ENCODE measurements at places on chromosomes 13 and 19. TPM values are rescaled to one million over a fixed set of nuclear protein-coding genes. Genes with fewer than 3 reads are reported as not detected.

NOVA2 gene
- total RNA-seq = 16.9 TPM

DACT3 gene
- total RNA-seq = 0.34 TPM

PCDH8 gene
- not detected for total RNA-seq

CYTH2 gene
- 89.0 TPM for total RNA-seq

UBL3 gene
- total RNA-seq = 15.1 TPM

IRGC gene
- not detected for total RNA-seq

CCDC159 gene
- 10.4 TPM for total RNA-seq

ZNF320 gene
- total RNA-seq = 9.3 TPM

CCDC8 gene
- total RNA-seq = 0.56 TPM

PPP1R15A gene
- total RNA-seq = 59.6 TPM

APOC4 gene
- not detected for total RNA-seq

BRME1 gene
- total RNA-seq = 0.51 TPM

COLGALT1 gene
- total RNA-seq = 106 TPM

PRRG2 gene
- total RNA-seq = 6.1 TPM

GRCh38 chr19:56309511-56310185 is 5.0 kb downstream of the ZSCAN5A start:
- DNase-seq = peak; percentile 76

- no peak for DNase-seq
These were observed 9.6 kb downstream of the HIPK4 start for GRCh38 chr19:40380199-40381037.

DNA sequence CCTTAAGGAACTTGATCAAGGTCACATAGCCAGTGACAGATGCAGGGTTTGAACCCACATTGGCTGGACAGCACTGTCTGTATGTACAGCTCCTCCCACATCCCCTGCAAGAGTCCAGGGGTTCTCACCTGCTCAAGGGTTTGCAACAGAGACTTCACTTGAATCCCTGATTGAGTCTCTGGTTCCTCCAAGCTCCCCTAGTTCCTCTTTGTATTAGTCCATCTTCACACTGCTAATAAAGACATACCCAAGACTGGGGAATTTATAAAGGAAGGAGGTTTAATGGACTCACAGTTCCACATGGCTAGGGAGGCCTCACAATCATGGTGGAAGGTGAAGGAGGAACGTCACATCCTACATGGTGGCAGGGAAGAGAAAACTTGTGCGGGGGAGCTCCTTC is 72.8 kb upstream of the CLDN10 start:
- DNase-seq = no peak

DNA sequence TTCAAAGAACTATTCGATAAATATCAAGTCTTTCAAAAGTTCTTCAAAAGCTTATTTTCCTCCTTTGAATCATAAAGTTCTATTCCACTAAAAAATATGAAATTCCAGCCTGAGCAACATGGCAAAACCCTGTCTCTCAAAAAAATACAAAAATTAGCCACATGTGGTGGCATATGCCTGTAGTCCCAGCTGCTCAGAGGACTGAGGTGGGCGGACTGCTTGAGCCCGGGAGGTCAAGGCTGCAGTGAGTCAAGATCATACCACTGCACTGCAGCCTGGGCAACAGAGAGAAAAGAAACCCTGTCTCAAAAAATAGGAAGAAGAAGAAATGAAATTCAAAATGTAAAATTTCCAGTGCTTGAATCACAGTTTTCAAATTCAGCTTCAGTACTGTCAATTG is 24.6 kb downstream of the CAB39L start:
- no peak for DNase-seq

DNA sequence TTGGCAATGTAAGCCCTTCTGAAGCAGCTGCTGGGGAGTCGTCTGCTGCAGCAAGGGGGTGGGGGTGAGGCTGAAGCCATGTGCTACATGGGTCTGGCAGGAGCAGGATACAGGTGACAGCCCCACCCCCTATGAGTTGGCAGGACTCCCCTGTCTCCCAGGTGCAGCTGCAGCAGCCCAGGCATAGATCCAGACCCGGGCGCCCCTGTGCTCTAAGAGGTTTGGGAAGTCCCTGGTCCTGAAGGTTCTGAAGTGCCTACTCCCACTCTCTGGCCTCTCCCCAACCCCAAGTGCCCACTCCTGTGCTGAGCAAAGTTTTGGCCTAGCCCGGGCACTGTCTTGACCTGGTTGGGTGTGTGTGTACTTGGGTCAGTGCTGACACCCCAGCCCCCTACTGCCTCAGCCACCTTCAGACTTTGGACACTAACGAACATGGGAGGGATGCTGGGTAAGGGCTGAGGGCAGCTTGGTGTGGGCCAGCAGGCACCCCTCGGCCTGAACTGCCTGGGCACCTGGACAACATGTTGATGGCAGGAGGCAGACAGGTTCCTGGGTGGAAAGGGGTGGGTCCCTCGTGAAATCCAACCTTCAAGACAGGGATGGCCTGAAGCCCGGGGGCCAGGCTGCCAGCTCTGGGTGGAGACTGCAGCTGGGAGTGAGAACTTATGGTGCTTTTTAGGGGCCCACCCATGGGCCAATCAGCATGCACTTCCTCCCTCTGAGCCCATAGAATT is 54.1 kb upstream of the SLITRK6 start:
- DNase-seq = no peak

DNA sequence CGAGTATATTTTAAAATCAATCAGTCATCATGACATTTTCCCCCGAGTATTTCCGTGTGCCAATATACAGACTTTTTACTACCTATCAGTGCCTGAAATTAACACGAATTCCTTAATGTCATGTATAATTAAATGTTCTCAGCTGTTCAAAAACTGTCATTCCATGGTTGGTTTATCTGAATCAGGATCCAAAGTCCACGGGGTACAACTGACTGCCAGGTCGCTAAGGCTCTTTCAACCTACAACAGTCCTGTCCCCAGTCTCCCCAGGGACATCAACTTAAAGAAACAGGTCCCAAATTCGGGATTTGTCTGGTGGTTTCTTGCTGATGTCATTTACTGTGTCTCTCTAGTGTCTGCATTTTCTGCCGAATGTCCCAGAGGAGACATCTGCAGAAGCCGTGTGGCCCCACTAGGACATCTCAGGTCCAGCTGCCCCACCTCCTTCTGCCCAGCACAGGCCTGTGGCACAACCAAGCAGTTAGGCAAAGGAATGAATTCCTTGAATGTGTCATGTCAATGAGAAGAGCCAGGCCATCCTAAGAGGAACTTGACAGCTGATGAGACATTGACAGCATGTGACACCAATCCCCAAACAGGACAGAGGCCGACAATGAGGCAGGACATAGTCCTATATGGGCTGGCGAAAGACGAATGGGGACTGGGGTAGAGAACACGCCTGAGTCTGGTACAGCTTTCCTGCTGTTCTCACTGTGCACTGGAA is 109.5 kb downstream of the STK24 start:
- DNase-seq = no peak

DNA sequence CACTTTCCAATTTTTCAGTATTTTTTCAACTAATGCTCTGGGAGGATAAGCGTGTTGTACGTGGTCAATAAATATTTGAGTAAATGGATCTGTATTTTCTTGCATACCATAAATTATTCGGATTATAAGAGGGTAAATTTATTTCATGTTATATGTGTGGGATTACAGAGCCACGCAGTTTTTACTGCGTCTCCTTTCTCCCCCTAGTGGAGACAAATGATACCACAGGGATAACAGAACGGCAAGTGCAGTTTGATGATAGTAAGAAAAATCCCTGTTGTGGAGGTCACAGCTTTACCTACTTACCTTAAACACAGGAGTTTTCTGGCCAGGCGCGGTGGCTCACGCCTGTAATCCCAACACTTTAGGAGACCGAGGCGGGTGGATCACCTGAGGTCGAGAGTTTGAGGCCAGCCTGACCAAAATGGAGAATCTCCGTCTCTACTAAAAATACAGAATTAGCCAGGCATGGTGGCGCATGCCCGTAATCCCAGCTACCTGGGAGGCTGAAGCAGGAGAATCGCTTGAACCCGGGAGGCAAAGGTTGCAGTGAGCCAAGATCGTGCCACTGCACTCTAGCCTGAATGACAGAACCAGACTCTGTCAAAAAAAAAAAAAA is 16.8 kb downstream of the MBD3L2B start:
- peak; percentile 80 for DNase-seq

DNA sequence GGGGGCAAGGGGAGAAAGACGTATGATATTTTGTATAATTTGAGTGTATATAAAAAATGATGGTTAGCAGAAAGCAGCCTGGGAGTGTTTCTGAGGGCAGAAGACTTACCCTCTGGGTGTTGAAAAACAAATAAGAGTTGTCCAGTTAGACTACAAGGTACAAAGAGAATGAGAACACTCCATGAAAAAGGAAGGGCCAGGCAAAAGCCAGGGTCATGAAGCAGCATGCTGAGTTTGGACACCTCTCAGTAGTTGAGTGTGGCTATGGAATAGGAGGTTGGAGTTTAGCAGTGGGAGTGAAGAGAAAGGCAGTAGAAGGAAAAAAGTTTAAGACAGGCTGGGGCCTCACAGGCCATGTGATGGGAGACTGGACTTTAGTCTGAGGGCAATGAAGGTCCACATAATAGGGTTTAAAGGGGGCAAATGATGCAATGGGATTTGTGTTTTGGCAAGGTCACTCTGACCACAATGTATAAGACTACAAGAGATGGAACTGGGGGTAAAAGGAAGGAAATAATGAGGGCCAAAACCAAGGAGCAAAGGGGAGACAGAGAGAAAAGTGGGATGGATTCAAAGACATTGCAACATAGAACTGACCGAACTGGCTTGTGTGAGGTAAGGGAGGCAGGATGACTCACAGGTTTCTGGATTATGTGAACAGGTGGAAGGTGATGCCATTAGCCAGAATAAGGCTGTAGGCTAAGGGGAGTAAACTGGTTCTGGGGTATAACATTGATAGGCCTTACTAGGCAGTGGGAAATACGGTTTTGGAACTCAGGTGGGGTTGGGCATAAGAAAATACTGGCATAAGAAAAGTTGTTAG is 76.6 kb downstream of the SERP2 start:
- DNase-seq = no peak

- no peak for DNase-seq
These were observed 40.8 kb downstream of the RCBTB2 start for GRCh38 chr13:48492096-48492440.

DNA sequence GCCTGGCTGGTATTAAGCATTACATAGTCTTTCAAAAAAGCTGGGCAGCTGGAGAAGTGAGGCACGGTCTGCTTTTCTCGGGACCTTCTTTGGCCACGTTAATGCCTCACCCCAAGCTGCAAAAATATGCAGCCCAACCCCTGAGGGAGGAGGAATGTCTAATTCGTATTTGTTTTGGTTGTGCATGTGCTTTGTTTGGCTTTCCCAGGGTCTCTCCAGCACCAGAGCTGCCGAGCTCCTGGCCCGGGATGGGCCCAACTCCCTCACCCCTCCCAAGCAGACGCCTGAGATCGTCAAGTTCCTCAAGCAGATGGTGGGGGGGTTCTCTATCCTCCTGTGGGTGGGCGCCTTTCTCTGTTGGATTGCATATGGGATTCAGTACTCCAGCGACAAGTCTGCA is 7.9 kb downstream of the ATP12A start:
- no peak for DNase-seq

DNA sequence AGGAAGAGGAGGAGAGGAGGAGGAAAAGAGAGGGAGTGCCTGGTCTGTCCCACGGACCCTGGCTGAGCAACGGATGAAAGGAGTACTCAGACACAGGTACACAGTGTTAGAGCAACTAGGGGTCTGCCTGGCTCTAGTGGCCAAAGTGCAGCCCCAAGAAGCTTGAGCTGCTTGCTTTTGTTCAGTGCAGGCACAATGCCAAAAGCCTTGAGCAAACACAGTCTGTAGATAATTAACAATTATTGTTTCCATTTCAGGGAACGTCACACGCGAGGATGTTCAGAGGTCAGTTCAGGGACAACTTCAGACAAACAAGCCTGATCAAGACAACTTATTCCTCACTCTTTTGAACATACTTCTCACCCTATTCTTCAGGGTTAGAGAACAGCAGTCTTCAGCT is 32.2 kb upstream of the ZNF726 start:
- peak; percentile 1 for DNase-seq

GRCh38 chr19:7926727-7927604 is 1.0 kb upstream of the CTXN1 start:
- no peak for DNase-seq

GRCh38 chr13:76790980-76791819 is 95.0 kb downstream of the KCTD12 start:
- DNase-seq = peak; percentile 80

DNA sequence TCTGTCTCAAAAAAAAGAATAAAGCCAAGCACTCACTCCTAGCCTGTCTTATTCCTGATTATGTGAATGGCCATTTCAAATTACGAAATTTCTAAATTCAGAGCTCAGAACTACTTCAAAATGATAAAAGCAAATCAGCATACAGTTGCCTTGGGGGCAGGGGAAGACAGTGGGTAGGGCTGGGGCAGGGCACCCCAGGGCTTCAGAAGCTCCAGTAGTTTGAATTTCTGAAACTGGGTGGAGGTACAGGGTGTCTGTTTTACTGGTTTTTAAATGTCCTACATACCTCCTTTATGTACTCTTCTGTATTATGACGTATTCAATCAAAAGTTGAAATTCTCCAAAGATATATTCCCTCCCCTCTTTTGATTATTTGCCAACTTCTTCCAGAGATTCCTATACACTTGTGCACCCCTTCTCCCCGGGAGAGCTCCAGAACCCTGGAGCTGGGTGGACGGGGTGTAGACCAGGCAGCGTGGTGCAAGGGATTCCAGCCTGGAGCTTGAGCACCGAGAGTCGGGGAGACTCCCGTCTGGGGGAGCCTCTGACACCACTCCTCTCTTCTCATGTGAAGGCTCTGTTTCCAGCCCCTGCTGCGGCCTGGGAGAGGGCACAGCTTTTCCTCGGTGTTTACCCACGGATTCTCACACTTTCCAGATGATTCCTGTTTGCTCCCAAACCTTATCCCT is 84.7 kb upstream of the GPR183 start:
- DNase-seq = no peak

DNA sequence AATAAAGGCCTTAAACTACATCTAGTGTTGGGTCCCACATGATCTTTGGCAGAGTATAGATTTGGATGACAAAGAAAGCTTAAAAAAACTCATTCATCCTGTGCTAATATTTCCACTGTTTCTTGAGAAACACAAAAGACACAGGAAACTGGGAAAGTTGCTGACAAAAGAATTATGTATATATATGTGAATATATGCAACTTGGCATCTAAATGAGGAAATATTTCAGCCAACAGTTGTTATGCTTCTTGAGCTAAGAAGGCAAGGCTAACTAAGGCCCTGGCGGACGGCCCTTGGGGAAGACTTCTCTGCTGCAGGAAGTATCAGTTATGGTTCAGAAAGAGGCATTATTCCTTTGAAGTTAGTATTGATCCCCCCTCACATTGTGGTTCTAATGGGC is 491.8 kb downstream of the DIAPH3 start:
- peak; percentile 47 for DNase-seq

GRCh38 chr13:64274481-64275217 is 2859.0 kb upstream of the PCDH20 start:
- no peak for DNase-seq

GRCh38 chr19:1494115-1494815 is 3.3 kb downstream of the REEP6 start:
- DNase-seq = no peak

- no peak for DNase-seq
These were observed 1790.8 kb upstream of the PCDH20 start for GRCh38 chr13:63206461-63206860.
